ENCODE measurements at places on chromosomes 3 and 15.

- H3K27ac ChIP-seq: peak overlapping the region; percentile 97
- peaks cover 40% of the 10 kb centered on the region for H3K4me1 ChIP-seq
- H3K27me3 ChIP-seq: no peaks in the 10 kb centered on the region
- peaks cover 44% of the 10 kb centered on the region for H3K36me3 ChIP-seq
- peak overlapping the region; percentile 88 for H3K4me3 ChIP-seq
Measured at GRCh38 chr3:51384055-51384725, 901 bp upstream of the MANF start.

DNA sequence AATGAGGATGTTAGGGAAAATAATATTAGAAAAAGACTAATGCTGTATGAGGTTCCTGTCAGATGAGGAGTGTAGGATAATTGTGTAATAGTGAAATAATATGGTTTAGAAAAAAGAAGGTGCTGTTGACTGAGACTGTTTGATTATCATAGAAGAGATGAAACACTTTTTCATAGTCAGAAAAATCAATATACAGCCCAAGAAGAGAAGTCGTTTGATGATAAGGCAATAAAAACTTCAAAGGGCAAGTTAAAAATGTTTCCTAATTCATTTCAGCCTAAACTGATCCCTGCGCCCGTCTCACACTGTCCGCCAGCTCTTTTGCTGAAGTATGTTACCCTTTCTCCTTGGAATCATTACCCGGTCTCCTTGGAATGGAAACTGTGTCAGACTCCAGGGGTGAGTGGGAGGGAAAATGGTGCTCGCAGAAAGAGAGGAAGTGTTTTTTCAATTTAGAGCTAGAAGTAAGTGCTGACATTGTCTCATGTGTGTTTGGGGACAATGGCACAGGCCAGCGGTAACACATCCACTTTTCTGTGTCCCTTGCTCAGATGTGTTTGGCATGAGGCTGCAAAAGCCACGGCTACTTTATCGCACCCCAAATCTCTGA lies 23.6 kb downstream of the DUT start:
- H3K36me3 ChIP-seq: no peaks in the 10 kb centered on the region
- no peak overlapping the region for H3K4me3 ChIP-seq
- H3K4me1 ChIP-seq: peaks cover 2% of the 10 kb centered on the region
- peaks cover 1% of the 10 kb centered on the region for H3K27me3 ChIP-seq
- no peak for DNase-seq

DNA sequence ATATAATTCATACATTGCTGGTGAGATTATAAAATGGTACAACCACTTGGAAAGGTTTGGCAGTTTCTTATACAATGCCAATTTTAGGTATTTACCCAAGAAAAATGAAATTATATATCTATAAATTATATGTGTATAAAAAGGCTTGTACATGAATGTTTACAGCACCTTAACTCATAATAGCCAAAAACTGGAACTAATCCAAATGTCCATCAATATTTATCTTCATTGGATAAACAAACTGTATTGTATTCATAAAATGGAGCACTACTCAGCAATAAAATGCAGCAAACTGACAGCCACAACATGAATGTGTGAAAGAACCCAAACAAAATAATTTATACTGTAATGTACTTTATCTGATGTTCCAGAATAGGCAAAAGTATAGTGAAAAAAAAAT lies 33.6 kb upstream of the EIF5A2 start:
- no peak for DNase-seq
- peaks cover 19% of the 10 kb centered on the region for H3K27me3 ChIP-seq
- no peaks in the 10 kb centered on the region for H3K36me3 ChIP-seq
- no peak overlapping the region for H3K4me3 ChIP-seq

GRCh38 chr3:172666181-172666872 lies 44.5 kb downstream of the NCEH1 start:
- H3K27ac ChIP-seq: no peak overlapping the region
- no peaks in the 10 kb centered on the region for H3K27me3 ChIP-seq
- DNase-seq: peak; percentile 16
- peaks cover 14% of the 10 kb centered on the region for H3K4me1 ChIP-seq
- H3K4me3 ChIP-seq: no peak overlapping the region
- no peaks in the 10 kb centered on the region for H3K36me3 ChIP-seq
